Activated CD4-positive, alpha-beta T cell treated with anti-CD3 and anti-CD28 coated beads for 48 hours (primary cell): ENCODE measurements at places on chromosomes 4 and X.

DNA sequence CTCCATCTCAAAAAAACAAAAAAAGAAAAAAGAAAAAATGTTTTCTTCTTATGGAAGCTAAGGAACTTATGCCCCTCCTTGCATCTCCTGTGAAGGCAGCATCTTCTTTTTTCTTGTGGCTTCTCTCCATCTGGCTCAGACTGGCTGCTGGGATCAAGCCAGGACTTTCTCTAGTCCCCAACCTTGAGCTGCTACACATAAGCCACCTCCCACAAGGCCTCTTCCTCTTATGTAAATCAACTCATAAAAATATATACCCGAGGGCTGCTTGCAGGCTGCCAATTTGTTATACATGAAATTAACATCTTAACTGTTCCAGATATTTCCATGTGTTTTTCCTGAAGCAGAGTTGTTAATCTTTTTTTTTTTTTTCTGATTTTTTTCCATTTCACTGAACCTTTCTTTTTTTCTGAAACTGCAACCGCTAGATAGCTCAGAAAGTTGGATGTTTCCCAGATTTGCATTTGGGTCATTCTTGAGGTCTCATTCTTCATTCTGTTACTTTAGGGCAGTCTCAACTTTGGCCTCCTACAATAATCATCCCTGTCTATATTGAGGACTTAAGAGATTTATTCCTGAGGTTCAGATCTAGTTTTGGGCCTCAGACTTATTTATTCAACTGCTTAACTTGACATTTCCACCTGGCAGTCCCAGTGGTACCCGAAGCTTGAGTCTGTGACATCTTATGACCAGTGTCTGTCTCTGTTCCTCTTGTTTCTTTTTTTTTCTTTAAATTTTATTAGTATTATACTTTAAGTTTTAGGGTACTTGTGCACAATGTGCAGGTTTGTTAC lies 10.3 kb downstream of the SNX25 start:
- no peak for DNase-seq

DNA sequence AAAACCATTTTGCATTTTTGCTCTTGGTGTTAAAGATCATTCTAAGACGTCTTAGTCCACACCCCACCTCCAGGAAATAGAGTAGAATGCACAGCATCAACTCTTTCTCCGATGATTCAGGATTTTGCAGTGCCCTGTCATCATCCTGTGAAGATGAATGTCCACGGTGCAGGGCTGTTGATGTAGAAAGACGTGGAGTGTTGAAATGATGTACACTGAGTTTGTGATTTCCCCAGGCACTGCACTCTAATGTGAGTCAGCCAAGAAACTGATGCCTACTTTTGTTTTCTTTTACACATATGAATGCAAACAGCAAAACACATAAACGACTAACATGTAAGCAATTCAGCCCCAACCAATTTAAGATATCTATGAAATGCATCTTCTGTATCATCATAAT lies 10.5 kb downstream of the LGI2 start:
- DNase-seq = no peak

DNA sequence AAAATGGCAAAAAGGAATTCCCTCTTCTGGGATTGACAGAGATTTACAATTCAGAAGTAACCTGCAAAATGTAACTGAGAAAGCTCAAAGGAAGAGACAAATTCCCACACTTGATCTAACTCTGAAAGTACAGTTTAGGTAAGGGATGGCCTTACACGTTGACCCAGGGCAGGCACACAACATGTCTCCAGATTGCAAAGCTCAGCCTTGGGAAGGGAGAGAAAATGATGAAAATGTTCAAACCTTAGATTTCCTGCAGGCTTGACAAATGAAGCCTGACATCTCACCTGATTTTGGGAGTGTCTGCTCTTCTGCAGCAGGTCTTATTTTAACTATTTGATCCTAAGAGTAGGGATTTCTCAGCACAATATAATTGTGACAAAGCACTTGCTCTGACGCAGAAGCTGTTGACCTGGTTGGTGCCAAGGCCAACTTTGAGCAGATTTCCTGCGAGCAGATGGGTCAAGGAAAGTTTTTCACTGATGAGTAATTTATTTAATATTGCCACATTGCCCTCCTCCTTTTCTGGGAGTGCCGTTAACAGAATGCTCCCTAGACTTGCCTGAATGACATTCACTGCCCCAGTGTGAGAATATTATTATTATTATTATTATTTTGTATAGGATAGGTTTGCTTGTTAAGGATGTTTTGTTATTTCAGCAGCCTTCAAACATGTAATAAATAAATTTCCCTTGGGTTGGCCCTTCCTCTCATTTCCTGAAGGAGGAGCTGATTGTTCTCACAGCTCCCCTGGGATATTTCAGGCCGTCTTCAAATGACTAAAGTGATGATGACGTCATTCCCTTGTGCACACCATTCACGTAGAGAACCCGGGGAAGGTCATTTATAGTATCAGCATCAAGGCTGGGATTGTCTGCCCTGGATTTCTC lies 157.1 kb downstream of the VEGFC start:
- no peak for DNase-seq

DNA sequence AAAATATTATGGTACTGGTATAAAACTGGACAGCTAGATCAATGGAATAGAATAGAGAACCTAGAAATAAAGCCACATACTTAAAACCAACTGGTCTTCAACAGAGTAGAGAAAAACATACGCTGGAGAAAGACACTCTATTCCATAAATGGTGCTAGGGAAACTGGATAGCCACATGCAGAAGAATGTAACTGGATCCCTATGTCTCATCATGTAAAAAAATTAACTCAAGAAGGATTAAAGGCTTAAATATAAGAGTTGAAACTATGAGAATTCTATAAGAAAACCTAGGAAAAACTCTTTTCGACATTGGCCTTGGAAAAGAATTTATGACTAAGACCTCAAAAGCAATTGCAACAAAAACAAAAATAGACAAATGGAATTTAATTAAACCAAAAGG lies 114.6 kb downstream of the PCDH18 start:
- no peak for DNase-seq
